ENCODE measurements at places on chromosomes 11 and 22.
A peak's percentile ranks its signal among the peaks of the same experiment; 100 is the strongest.

- peak; percentile 83 for DNase-seq
These were observed 55.5 kb downstream of the DGCR2 start for GRCh38 chr22:19066531-19067271.

GRCh38 chr11:118264569-118265465, 720 bp upstream of the MPZL2 start:
- no peak for DNase-seq

- DNase-seq: peak; percentile 43
These were observed 43.3 kb upstream of the MMP7 start for GRCh38 chr11:102573851-102574250.

GRCh38 chr11:7533199-7534041, 19.6 kb downstream of the PPFIBP2 start:
- no peak for DNase-seq

GRCh38 chr11:74138021-74138420, 32.8 kb downstream of the C2CD3 start:
- peak; percentile 78 for DNase-seq

DNA sequence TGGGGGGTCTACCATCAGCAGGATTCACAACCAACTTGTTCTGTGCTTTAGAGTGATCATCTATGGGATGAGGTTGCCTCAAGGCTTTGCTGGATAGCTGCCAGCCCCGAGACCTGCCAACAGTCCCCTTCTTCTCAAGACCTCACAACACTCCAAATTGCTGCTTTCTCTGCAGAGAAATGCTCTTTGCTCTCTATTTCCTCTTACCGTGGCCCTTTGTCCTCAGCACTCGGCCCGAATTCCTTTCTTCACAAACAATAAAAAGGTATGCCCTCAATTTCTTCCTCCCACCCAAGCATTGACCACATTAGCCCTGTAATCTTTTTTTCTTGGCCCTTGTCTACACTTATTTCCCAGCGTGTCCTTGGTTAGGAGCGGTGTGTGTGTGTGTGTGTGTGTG, 147.4 kb upstream of the SNX19 start:
- no peak for DNase-seq

GRCh38 chr11:119432484-119433357, 9.7 kb upstream of the THY1 start:
- DNase-seq: peak; percentile 77

- no peak for DNase-seq
These were observed 83.4 kb upstream of the MYO18B start for GRCh38 chr22:25658633-25659032.

GRCh38 chr22:50529416-50529896, 356 bp downstream of the TYMP start:
- DNase-seq: no peak

DNA sequence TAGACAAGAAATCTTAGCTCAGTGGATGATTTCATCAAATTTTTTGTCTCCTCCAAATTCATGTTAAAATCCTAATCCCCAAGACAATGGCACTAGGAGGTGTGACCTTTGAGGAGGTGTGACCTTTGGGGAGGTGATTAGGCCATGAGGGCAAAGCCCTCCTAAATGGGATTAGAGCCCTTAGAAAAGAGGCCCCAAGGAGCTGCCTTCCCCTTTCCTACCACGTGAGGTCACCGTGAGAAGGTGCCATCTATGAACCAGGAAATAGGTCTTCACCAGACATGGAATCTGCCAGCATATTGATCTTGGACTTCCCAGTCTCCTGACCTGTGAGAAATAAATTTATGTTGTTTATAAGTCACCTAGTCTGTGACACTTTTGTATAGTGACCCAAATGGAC, 138.7 kb downstream of the TRIM29 start:
- no peak for DNase-seq

DNA sequence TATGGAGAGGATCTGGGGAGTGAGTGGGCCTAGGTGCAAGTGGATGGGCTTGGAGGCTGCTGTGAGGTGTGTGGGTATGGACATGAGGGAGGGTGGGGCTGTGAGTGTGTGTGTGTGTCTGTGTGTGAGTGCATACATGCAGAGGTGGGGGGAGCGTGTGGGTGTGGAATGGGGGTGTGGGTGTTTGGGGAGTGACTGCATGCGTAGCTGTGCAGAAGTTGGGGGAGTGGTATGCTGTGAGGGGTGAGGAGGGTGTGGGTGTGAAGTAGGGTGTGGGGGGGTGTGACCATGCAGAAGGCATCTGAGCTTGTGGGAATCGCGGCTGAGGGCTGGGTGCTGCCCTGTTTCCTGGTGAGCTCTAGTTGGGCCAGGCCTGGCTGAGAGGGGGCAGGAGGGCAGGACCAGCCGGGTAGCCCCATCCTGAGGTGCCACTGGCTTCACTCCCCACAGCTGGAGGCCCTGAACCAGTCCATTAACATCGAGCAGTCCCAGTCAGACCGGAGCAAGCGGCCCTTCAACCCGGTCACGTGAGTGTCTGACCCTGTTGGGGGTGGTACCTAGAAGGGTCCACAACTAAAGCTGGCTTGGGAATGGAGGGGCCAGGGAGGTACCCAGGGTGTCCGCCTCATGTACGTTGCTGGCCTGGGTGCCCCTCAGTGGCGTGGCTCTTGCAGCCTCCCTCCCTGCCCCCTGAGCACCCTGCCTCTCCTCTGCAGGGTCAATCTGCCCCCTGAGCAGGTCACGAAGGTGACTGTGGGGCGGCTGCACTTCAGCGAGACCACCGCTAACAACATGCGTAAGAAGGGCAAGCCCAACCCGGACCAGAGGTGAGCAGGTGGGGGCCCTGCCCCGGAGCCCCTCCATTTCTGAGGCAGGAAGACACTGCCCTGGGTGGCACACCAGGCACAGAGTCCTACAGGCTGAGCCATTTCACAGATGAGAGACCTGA, 16.5 kb downstream of the TMEM258 start:
- DNase-seq: no peak

GRCh38 chr11:73969991-73970800, 12.4 kb downstream of the UCP2 start:
- no peak for DNase-seq

- DNase-seq: no peak
These were observed 106.1 kb upstream of the PARVA start for GRCh38 chr11:12271241-12271640.

- DNase-seq: peak; percentile 58
These were observed 41.1 kb downstream of the RBFOX2 start for GRCh38 chr22:35987487-35987886.

DNA sequence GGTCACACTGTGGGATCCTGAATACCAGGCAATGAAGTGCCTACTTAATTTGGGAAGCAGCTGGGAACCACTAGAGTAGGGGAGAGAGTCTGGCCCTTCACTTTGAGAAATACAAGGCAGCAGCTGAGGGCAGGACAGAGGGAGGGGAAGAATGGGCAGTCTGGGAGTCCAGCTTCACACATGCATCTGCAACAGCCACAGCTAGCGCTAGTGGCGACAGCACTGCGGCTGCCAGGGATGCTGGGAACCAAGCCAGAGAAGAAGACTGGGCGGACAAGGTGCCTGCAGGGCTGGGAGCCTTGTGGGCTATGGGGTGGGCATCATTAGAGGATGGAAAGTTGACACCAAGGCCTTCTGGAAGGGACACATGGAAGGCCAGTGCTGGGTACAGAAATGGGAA, 15.8 kb downstream of the SCUBE2 start:
- DNase-seq: no peak

DNA sequence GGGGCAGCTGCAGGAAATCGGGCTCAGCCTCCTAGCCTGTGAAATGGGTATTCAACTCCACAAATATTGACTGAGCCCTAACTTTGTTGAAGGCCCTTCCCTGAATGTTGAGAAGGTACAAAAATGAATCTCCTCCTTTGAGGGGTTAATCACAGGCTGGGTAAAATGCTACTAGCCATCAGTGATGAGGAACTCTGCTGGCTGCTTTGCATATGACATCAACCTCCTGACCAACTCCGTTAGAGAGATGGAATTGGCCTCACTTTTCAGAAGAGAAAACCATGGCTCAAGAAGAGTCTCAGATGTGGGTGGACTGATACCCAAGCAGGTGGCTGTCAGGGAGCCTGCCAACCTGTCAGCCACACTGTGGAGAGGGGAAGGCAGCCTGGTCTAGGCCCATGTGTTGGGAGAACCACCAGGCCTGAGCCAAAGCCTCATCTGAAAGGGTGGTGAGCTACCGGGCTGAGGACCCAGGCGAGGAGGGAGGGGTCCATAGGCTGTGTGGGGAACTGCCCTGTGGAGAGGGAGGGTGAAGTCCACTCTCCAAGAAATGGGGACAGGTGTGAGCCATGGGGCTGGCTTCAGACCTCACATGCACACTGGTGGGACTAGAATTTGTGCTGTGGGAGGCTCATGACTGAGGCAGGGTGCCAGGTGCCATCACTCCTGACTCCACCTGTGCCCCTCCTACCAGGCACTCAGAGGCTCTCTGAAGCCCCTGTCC, 11.8 kb downstream of the CDCA5 start:
- DNase-seq: no peak

- DNase-seq: no peak
These were observed 29.7 kb upstream of the TRIM29 start for GRCh38 chr11:120167659-120168058.

GRCh38 chr22:40328546-40329456, 17.5 kb upstream of the ADSL start:
- DNase-seq: no peak

DNA sequence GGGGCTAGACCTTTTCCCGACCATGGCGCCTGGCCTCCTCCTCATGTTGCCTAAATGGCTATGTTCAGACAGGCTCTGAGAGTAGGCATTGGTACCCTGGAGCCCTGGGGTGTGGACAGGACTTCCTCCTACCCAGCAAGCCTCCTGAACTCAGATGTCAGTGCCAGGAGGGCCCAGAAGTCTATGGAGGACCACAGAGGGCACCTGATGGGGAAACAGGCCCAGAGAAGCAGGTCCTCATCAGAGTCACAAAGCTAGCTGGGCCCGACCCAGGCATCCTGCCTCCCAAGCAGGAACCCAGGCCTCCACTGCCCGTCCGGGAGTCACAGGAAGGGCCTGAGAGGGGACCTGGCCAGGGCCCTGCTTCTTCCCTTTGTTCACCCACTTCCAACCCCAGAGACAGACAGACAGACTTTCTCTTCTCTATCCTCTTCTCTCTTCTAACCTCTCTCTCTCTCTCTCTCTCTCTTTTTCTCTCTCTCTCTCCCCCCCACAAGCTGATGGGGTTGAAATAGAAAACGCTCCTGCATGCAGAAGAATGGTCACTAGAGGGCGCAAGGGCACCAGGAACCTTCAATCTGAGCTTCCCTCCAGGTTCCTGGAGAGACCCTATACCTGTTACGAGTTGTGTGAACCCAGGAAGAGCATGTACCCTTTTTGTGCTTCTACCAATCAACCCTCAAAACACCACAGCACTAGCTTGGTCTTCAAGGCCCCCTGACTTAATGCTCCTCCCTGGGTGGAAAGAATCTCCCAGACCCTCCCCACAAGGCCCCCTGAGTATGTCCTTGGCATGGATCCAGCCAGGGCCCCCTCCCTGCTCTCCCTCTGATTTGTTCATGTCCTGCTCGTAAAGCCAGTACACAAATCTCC, 27.1 kb downstream of the ARAP1 start:
- DNase-seq: peak; percentile 84
